ENCODE measurements at places on chromosomes 11 and 22. TPM values are rescaled to one million over a fixed set of nuclear protein-coding genes. Genes with fewer than 3 reads are reported as not detected.

GRCh38 chr11:72015511-72016061 is 16.9 kb downstream of the IL18BP start:
- DNase-seq = no peak

- no peak for DNase-seq
Observed at GRCh38 chr11:9315078-9315688, 790 bp upstream of the TMEM41B start.

- no peak for DNase-seq
Observed at GRCh38 chr11:7977232-7977917, 9.8 kb upstream of the EIF3F start.

- DNase-seq = no peak
Observed at GRCh38 chr11:131675121-131675888, 304.9 kb downstream of the NTM start.

- no peak for DNase-seq
Observed at GRCh38 chr11:14972581-14973495, 687 bp upstream of the CALCA start.

GRCh38 chr11:110564676-110565356 is 135.1 kb downstream of the FDX1 start:
- no peak for DNase-seq

DNA sequence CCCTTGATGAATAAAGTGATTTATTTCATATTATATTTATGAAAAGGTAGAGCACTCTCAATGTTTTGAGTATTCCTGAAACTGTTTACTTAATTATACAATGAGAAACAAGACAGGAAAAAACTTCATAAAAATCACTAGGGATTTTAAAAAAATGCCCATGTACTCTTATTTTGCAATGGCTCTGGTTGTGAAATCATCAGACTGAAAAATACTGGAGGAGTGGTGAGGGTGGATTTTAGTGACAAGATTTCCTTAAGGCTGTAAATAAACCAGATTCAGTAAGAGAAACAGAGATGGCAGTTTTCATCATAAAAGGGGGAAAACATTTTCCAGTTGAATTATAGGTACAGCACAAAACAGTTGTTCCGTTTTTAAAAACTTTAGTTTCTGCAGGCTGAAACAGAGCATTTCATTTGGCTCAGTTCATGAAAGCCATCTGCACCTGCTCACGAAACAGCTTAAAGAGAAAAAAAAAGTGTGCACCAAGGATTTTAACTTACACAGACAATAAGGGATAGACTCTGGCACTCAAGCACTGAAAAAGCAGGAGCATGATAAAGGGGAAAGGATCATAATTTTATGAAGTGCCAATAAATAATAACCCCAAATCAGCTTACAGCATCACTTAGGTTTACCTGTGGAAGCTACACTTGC is 100.7 kb downstream of the MAML2 start:
- DNase-seq = no peak

DNA sequence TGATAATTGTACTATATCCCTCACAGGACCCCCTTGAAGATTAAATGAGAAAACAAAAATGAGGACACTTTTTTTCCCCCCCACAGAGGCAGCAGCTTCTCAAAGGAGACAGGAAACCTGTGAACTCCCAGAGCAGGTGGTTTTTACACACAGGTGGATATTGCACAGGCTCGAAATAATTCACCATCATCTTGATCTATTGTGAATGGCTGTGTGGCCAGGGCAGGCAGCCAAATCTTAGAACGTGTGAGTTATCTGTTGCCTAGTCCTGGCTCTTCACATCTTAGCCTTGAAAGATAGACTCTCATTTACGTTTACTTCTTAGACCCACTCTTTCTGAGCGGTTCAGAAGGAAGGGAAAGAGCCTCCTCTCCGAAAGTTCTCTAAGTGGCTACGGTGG is 23.5 kb downstream of the PPFIBP2 start:
- no peak for DNase-seq

GRCh38 chr11:129976328-129976727 is 26.3 kb downstream of the PRDM10 start:
- DNase-seq = no peak

- DNase-seq = peak; percentile 28
Observed at GRCh38 chr11:63906585-63906984, 10.4 kb downstream of the RCOR2 start.

DNA sequence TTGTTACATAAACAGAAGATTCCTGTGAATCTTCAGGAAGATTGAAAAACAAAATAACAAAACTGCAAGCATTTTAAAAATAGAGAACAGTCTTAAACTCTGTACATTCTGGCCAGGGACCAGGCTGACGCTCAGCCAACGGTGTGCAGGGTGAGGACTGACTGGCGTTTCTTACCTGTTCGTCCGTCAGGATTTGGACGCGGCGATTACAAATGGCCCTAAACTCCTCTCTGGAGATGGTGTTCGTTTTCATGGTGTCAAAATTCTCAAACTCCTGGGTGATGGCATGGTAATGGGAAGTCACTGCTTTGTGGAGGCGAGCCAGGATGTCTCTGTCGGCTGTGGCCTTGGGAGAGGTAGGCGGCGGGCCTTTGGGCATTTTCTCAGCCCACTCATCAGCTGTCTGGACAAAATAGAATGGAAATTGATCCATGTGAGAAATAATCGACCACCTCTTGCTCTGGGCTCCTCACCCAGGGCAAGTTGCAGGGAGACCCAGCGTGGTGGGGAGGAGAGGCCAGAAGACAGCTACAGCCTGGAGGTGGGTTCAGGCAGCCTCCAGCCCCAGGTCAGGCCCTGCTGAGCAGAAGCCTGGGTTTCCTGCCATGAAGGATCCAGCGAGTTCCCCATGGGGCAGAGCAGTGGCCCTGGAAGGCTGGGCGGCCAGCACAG is 143.0 kb downstream of the MPPED1 start:
- no peak for DNase-seq

- no peak for DNase-seq
Observed at GRCh38 chr11:90113541-90113940, 20.9 kb upstream of the NAALAD2 start.

DNA sequence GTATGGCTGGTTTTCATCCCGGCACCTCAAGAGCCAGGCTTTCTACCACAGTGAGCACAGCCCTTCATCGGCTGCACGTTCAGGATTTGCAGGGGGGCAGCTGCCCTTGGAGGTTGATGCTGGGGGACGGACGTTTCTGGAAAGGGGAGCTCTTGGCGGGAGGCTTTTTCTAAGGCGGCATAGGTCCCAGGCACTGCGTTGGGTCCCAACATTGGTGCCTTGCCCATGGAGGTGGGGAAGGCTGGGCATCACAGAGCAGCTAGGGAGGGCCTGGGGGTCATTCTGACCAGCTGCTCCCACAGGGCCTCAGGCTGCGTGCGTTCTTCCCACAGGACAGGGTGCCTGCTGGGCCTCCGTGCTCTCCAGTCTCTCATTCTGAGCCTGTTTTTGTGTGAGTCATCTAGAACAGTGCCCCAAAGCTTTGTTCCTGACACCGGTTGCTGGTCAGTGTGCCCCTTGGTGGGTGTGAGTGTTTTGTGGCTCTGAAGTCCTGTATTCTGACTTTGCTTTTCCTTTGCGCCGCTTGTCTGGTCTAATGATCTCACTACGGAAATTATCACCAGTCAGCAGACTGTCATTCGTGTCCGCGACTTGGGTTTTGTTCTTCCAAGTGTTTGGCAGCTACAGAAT is 275.9 kb downstream of the TBC1D22A start:
- DNase-seq = no peak

DNA sequence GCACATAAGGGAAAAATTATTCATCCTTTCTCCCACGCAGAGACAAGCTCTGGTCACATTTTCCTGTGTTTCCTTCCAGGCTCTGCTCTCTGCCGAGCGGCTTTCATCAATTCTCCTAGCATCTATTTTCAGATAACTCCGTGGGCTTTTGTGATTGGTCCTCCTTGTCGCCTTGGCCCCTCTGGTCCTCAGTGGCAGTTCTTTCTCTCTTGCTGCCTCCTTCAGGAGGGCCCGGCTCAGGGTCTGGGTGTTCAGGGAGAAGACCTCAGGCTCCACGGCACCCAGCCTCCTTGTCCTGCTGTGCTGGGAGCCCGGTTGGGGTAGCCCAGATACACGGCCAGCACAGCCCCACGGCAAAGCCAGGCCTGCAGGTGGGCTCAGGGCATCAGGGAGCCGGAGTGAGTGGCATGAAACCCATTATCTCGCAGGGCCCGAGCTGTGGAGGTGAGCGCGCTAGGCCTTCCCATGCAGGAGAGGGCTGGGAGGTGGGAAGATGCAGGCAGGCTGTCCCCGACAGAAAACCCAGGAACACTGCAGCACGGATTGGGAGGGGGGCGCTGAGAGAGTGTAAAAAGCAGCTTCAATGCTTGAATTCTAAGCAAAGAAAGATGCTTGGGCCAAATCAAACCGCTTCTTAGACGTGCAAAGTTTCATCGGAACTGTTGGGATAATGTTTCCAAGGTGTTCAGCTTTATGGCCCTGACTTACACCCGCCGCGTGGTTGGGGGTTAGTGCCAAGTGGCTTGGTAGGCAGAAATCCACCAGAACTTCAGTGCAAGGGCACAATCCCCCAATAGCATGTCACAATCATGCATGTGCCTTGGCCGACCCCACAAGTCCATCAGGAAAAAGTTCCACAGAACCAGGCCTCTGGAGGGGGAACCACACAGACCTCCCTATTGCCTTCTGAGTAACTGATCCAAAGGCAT is 81.9 kb upstream of the WNT7B start:
- DNase-seq = no peak

DNA sequence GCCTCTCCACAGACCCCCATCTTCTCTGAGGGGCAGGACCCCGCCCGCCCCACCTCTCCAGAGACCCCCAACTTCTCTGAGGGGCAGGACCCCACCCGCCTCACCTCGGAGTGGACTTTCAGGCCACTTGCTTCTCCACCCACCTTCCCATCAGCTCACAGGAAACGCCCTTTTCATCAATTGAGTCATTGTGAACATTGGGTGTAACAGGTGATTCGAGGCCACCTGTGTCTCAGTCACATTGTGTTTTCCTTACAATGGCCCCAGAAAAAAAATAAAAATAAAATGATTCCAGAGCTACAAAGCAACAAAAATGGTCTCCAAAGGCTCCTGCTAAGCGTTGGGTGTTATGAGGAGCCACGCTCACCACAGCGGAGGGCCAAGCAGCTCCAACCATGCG is 36.0 kb downstream of the BRD1 start:
- no peak for DNase-seq

GRCh38 chr11:127564810-127565209 is 564.2 kb upstream of the KIRREL3 start:
- no peak for DNase-seq

GRCh38 chr11:95093548-95093947 is 3.9 kb downstream of the ENDOD1 start:
- DNase-seq = no peak

DNA sequence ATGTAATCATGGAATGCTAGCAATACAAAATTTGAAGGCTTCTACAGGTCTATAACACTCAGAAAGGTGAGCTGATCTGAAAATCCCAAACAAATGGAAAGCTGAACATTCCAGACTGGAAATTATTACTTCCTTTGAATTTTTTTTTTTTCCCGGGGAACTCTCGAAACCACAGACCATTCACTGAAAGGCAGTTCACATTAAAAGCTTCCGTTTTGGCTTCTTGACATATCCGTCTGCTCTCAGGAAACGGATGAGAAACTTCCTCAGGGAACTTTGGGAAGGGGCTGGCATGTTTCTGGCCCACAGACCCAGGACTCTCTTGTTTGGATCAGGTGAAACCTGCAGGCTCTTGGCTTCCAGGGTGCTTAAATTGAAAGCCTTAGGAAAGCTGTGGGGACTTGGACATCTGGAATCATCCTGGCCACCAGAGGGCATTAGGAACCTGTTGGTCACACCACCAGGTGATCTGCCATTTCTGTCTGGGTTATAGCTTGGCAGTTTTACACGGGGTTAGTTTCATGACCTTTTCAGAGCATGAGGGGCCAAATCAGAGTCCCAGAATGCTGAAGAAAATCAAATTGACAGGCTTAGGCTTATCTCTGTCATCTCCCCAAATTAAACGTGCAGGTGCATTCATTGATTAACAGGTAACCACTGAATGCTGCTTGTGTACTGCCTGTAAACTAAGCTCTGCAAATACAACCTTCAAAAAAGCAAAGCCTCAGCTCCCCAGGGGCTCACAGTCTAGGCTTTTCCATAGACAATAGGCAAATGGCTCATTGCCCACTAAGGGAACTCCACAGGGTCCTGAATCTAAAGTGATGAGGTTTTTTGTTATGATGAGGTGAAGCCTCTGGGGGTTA is 22.7 kb upstream of the GRAMD1B start:
- DNase-seq = peak; percentile 15

- peak; percentile 39 for DNase-seq
Observed at GRCh38 chr11:44927174-44927661, 23.5 kb downstream of the TP53I11 start.

GRCh38 chr11:3159296-3160190 is 5.6 kb downstream of the OSBPL5 start:
- DNase-seq = no peak

DNA sequence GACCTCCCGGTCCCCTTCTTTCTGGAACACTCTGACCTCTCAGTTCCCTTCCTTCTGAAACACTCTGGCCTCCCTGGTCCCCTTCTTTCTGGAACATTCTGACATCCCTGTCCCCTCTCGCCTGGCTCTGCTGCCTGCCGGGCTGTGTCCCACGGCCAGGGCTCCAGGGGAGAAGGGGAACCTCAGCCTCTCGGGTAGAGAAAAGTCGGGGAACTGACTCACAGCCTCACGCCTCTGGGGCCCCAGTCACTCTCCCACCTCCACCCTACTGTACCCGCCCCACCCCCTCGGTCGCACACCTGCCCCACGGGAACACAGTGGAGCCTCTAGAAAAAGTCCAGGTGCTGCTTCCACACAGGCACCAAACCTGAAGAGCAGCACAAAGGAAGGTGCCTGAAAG is 93.3 kb downstream of the BRD1 start:
- DNase-seq = no peak

- DNase-seq = no peak
Observed at GRCh38 chr22:29784451-29785361, 17.5 kb downstream of the UQCR10 start.

GRCh38 chr11:125679397-125679796 is 1.2 kb downstream of the ACRV1 start:
- no peak for DNase-seq

DNA sequence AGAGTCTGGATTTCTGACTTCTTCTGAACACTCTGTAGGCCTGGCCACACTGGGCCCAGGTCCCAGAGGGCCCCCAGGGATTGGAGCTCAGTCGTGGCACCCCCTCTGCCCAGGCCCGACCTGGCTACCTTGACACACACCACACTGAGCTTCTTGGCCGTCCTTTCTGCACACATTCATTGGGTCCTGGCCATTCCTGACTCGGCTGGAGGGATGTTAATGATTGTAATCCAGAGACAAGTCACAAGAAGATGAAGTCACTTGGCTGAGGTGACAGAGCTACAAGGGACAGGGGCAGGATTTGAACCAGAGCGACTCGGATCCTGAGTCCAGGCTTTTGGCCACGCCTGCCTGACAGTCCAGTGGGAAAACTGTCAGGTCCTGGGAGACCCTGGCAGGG is 23.9 kb upstream of the PDGFB start:
- no peak for DNase-seq

- DNase-seq = no peak
Observed at GRCh38 chr11:80194625-80195024, 753.8 kb upstream of the TENM4 start.

KCNJ4 gene
- polyA plus RNA-seq = not detected

SLC43A1 gene
- 3.6 TPM for polyA plus RNA-seq

PLAAT4 gene
- polyA plus RNA-seq = 72.1 TPM

OVOL1 gene
- polyA plus RNA-seq = not detected

TRIM49 gene
- polyA plus RNA-seq = not detected

CRYBB1 gene
- not detected for polyA plus RNA-seq

CFAP300 gene
- not detected for polyA plus RNA-seq

ANKRD49 gene
- 36.1 TPM for polyA plus RNA-seq

MGAT3 gene
- polyA plus RNA-seq = 0.45 TPM

TMEM179B gene
- 158 TPM for polyA plus RNA-seq

Measured in naive B cell (primary cell).